ENCODE measurements at places on chromosomes 2 and 18.

GRCh38 chr2:3409627-3410170 lies 30.2 kb downstream of the TRAPPC12 start:
- DNase-seq = no peak

GRCh38 chr2:28649481-28650265 lies 102.0 kb upstream of the PPP1CB start:
- DNase-seq = no peak

- DNase-seq = no peak
Measured at GRCh38 chr2:171315781-171316180, 118.0 kb downstream of the METTL8 start.

- DNase-seq = no peak
Measured at GRCh38 chr2:6919901-6920742, 2.9 kb downstream of the RNF144A start.

- DNase-seq = no peak
Measured at GRCh38 chr2:50476174-50476573, 555.8 kb downstream of the NRXN1 start.

GRCh38 chr2:219512524-219513216 lies 1.6 kb upstream of the ASIC4 start:
- DNase-seq = no peak

DNA sequence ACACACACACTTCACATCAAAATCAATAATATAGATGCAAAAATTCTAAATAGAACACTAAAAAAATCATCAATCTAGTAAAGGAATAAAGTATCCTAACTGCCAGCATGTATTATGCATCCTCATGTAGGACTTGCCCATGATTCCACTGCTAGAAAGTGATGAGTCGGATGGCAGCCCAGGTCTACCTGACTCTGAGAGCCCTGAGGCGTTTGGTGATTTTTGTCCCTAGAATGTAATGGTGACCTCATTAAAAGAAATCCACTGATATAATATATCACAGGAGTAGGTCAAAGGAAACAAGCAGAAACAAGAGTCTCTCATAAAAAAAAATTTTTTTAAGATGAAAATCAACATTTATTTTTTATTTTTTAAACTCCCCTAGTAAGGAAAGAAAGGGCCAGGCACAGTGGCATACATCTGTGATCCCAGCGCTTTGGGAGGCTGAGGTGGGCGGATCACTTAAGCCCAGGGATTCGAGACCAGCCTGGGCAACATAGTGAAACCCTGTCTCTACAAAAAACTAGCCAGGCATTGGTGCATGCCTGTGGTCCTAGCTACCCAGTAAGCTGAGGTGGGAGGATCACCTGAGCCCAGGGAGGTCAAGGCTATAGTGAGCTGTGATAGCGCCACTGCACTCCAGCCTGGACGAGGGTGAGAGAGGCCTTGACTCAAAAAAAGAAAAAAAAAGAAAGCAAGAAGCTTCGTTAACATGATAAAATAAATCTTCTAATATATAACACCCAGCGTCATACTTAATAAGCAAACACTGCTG lies 24.4 kb upstream of the ACTG2 start:
- DNase-seq = no peak

DNA sequence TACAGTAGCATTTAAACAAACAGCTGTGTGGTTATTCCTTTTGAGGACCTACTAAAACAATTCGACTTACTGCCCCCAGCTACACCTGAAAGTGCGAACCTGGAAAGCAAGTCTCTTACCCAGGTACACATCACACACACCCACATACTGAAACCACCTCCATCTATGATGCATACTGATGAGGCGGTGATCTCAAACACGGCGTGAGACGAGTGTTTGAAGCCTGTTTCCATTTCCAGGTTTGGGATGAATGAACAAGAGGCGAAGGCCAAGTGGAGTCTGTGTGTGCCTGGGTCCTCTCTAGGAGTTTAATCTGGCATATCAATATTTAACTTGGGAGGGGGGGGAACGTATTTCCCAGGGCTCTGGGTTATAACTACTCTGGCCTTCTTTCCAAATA lies 1.6 kb downstream of the TMEM185B start:
- no peak for DNase-seq

DNA sequence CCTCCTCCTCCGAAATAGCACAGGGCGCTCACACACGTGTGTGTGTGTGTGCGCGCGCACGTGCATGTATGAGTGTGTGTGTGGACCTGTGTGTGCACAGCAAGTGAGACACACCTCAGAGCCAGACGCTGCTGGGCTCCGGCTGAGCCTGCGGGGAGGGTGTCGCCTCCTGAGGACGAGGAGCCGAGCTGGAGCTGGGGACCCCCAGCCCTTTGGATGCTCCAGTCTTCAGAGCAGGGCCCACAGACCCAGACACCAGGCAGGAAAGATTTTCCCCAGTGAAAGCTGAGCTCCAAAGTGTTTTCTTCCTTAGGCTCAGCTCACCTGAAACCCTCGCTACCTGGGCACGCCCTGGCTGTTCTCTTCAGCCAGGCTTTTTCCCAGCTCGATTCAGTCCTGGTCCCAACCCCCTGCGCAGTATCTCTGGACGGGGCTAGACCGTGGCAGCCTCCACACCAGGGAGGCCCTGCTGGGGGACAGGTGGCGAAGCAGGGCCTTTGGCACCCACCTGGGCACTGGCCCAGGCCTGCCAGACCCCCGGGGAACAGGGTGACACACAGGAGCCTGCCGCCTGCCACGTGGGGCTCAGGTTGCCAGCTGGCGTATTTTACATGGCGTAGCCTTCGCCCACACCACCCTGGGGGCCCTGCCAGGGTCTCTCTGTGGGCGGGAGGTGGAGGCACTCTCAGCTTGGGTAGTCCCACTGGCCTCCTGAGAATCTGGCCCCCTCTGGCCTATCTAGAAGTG lies 36.2 kb downstream of the PDIA6 start:
- no peak for DNase-seq

- DNase-seq = no peak
Measured at GRCh38 chr2:166921261-166921896, 33.1 kb downstream of the XIRP2 start.

GRCh38 chr2:21331625-21332370 lies 208.0 kb downstream of the TDRD15 start:
- DNase-seq = no peak

DNA sequence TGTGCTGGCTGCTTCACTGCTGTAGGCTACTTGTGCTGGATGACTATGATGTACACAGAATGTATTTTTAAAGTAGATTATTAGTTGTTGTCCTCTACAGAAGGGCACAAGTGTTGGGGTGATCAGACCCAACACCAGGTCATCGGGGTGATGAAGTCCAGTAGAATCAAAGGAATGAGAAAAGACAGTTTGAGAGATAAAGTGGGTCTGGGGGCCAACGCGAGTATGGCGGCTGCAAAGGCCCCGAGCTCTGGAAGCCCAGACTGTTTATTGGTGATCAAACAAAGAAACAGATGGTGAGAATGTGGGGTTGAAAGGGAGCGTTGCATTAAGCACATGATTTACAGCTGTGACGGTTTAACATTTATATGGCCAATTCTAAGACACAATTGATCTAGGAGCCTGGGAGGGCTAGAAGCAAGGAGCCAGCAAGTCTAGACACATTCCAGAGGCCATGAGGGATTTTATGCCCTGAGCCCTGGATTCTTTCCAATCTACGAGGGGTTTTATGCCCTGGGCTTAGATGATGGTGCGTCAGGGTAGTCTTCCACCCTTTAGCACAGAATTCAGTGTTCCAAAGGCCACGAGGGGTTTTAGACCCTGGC lies 153.5 kb downstream of the AGPS start:
- no peak for DNase-seq

DNA sequence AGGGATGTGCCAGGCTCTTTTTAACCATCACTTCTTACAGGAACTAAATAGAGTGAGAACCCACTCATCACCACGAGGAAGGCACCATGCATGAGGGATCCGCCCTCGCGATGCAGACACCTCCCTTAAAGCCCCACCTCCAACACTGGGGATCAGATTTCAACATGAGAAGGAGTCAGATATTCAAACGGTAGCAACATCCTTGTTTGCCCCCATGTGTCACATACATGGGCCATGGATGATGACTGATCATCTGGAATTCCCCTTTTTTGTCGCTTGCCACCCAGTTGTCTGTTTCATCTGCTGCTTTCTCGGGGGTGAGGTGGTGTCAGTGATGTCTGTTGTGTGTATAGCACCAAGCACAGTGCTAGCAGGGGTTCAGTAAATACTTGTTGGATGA lies 57.9 kb downstream of the NCK2 start:
- DNase-seq = peak; percentile 67

GRCh38 chr2:232539298-232540231 lies at the start of gene CHRNG:
Gene CHRNG (plus strand): TSS chr2:232539692. CDS start chr2:232539748, 56 bp downstream.
- DNase-seq = no peak

DNA sequence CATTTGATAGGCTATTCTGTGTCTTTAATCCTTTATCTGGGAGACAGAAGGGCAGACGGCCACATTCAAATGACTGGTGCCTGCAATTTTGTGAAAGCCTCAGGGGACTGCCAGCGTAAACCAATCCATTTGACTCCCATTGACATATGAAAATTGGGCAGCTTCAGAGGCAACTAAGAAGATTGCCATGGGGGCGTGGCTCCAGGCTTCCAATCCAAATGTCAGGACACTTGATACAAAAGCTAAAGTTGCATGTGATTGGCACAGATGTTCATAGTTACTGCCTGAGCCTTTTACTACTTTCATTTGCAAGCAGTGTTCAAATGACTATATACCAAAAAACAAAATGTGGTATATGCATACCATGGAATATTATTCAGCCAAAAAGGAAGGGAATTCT lies 42.0 kb downstream of the SPC25 start:
- DNase-seq = no peak
